ENCODE measurements at places on chromosomes 13 and 19.

DNA sequence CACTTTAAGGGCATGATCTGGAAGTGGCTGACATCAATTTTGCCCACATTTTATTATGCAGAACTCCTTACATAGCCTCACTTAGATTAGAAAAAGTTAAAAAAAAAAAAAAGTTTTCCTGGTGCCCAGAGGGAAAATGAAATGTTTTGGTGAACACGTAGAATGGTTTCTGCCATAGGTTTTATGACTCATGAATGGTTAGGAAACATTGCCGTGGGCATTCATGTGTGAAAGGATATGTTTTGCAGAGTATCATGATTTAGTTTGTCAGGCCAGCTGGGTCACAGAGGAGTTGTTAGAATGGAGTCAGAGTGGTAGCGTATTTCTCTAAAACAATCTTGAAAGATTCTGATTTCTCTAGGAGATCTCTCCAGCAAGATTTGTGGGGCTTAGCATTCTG is 133.8 kb downstream of the MRPL57 start:
- no peak for DNase-seq

DNA sequence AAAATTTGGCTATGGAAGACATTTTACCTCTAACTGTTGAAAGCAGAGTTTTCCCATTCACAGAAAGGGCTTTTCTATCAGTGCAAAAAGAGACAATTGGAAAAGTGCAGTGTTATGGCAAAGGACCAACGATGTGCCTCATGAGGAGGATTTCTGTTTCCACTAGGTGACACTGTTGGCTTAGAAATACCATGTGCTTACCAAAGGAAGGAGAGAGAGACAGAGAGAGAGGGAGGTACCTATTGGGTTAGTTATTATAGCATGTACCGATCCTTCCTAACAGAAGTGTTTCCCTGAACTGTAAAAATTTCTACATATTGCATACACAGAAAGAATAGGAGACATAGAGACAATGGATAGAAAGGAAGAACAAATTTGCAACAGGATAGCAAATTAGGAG is 23.9 kb upstream of the PSG4 start:
- no peak for DNase-seq

DNA sequence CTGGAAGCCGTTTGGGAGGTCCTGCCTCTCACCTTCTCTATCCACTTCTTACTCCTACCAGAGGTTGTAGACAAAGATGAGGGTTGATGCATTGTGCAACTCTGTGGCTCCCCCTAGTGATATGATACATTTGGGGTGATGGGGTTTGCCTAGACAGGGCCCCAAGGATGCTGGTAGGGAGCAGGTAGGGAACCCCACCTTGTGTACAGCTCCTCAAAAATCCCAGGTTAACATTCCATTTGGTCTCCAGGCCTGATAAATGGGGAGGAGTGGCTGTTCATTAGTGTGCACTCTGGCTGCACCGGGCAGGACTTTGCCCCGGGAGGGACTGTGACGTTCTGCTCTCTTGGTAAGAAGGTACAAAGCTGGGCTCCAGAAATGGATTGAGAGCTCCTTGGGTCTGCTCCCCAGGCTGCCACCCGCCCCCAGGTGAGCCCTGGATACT is 19.2 kb downstream of the SIGLEC8 start:
- peak; percentile 38 for DNase-seq

DNA sequence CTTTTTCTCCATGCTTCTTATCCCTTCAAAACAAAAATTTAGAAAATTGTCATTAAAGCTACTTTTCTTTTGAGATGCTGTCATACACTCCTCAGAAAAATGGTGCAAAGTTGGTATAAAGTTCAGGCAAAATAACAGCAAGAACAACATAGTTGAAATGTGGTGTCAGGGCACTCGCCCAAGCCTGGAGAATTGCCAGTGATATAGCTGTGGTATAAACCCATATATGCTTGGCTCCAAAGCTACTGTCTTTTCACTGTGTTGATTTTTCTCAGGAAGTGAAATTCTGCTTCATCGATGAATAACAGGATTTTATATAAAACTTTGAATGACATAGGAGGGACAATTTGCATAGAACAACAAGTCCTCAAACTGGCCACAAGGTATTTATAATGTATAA is 2532.9 kb downstream of the PCDH9 start:
- no peak for DNase-seq

- no peak for DNase-seq
Observed at GRCh38 chr13:110373617-110374016, 66.5 kb downstream of the COL4A2 start.

- DNase-seq: peak; percentile 70
Observed at GRCh38 chr19:4229179-4229931, at the start of gene EBI3. Gene EBI3, plus strand, starts transcription at chr19:4229523. Its CDS starts 28 bp downstream, at chr19:4229551.

DNA sequence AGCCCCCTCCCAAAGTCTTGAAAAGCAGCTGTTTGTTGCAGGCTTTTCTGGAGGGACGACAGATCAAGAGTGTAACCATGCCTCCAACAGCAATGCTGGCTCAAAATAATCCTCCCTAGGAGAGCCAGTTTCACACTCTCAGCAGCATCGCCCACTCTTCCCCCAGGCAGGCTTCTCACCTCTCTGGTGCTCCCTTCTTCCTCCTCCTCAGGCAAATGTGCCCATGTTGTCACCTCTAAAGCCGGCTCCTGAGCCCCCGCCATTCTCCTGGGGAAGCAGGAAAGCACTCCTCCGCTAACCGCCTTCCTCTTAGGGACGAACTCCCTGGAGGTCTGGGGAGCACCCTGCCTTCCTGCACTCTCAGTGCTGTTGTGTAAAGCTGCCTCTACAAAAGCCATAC is 98.9 kb upstream of the SGCG start:
- DNase-seq: no peak

DNA sequence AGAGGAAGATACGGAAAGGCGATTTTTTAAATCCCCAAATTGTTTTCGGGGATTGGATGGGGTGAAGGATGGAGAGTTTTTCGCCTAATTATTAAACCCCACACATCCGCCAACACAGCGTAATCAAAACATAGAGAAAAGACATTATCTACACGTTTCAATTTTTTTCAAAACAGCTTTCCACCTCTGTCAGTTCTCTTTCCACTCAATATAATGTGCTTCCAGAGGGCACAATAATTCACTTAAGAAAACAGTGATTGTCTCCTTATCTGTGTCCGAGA is 435 bp upstream of the OBI1 start:
- DNase-seq: no peak

DNA sequence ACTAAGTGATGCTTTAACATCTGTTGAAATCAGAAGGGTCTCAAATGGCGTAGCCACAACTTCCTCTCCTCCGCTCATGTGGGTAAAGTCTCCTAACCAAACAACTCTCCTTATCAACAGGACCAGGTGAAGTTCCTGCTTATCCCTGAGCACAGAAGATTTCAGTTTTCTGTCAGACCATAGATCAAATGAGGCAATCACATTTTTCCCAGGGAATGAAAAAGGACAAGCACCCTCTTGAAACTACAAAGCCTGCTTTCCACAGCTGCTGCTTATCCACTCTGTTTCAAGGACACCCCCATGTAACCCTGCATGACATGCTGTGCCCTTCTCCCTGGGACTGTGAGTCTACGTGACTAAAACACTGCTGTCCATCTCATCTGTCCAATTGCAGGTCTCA is 788.3 kb upstream of the SLITRK5 start:
- DNase-seq: no peak

DNA sequence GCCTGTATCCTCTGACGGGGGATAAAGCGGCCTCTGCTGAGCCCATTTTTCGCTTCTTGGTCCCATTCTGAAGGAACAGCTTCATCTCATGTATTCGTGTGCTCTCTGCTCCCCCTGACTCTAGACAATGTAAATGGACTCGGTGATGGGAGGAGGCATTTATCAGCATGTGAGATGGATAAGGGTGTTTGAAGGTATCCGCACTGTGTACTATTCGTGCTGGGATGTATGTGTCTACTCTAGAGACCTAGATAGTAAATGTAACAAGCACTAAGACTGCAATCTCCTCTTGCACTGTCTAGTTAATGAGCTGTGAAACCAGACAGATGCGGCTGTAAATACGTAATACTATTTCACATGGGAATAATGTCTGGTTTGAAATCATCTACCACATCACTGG is 134.6 kb upstream of the ARGLU1 start:
- no peak for DNase-seq

- no peak for DNase-seq
Observed at GRCh38 chr13:105063676-105064075, 1471.8 kb downstream of the EFNB2 start.

DNA sequence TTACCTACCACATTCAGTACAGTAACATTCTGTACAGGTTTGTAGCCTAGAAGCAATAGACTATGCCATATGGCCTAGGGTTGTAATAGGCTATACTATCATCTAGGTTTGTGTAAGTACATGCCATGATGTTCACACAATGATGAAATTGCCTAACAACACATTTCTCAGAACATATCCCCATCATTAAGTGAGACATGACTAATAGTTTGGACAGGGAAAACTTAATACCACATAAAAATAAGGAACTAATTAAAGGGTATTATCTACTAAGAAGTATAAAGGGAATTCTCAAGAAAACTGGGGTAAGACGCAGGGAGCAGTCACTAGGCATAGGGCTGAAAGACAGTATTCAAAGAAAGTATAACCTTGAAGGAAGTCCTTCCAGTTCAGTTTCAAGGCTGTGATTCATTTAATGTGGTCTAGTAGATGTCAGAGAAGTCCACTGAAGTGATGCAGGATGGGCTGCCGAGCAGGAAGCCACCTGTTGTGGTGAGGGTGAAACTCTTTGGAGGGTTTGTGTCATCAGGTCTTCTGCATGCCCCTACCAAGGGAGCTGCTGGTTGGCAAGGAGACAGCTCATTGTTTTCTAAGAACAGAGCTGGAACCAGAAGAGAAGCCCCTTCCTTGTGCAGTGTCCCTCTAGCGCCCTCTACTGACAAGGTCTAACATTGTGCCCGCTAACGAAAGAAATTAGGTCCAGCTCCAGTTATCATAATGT is 122.9 kb downstream of the OLFM4 start:
- DNase-seq: no peak

DNA sequence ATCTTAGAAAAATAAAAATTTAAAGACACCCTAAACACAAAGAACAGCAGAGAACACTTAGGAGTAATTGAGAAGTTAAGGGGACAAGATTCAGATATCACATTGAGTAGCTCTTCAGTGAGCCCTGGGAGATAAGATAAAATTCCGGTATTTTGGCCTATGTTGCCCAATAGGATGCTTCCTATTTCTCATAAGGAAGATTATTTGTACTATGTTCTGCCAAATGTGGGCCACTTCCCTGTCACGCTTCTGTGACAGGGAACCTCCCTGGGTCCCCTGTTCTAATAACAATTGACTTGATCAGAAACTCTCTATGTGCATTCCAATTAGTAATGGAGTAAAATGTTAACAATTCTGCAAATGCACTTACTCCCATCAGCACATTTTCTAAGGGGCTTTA is 310.7 kb downstream of the MYO16 start:
- no peak for DNase-seq

DNA sequence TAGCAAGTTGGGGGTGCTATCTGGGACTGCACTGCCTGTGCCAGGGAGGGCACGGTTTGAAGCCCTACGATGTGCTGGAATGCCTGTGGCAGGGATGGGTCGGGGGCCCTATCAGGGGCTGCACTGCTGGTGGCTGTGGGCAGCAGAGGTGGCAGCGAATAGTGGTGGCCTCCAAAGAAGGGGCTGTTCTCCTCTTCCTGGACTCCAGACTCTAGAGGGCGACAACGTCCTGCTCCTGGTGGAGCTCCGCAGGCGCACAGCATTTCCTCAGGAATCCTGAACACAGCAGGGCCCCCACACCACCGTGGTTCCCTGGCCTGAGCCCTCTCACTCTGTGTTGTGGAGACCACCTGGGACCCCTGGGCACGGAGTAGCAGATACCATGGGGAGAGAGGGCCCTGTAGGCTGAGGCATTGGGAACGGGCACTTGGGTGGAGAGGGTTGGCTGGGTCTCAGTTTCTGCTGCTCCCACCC is 145.6 kb downstream of the TNFRSF19 start:
- no peak for DNase-seq

DNA sequence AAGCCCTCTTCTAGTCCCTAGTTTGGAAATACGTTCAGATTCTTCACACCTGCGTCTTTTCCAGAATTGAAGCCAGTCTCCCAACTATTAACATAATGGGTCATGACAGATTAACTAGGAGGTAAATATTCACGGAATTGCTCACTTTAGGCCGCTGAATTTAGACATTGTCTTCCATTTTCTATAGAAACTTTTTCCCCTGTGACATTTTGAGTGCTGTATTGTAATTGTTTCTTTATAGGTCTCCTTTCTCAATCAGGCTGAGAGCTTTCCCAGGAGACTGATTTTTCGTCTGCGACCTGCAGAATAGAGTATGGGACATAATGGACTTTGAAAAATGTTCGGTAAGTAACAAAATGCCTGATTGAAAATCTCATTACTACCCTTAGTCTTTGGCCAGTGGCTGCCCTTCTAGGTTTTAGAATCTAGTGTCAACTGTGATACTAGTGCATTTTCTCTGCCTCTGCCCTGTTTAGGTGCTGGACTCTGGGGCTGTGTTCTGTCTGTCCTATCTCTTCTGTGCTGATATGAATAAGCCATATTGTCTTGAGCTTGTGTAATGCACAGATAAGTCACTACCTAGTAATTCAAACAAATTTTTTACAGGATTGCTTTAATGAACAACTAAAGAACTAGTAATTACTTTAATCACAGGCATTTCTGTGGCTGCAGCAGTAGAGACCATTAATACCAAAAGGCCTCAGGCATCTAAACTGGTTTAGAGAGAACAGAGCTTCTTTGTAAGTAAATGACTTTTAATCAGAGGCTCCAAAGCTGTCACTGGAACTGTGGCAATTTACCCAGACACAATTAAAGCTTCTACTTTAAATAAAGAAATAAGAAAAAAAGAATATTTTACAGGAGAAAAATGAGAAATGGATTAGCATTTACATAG is 122.4 kb upstream of the FREM2 start:
- no peak for DNase-seq

DNA sequence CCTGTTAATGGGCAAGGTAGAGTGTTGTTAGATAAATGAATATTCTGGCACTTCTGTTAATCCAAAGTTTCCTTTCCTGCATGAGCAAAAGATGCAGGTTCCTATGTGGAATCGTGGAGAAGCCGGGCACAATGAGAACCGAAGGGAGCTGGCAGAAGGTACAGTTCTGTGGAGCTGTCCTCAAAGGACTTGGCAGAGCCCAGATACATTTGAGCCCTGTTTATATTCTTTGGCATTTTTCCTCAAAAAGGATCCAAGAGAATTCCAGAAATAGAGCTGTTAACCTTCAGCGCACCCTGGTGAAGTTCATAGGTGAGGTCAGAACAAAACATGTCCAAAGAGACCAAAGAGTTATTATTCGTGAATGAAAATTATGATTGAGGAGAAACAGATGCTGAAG is 4.0 kb upstream of the DLEU7 start:
- DNase-seq: no peak

GRCh38 chr13:109007946-109008345 is 378.5 kb downstream of the MYO16 start:
- DNase-seq: no peak

GRCh38 chr13:49791711-49792549 is 552 bp downstream of the KPNA3 start:
- DNase-seq: peak; percentile 42

- no peak for DNase-seq
Observed at GRCh38 chr19:13887517-13887916, 10.6 kb downstream of the NANOS3 start.
